PC-3 (cell line): ENCODE measurements at places on chromosomes 12 and 14.
A peak's percentile ranks its signal among the peaks of the same experiment; 100 is the strongest.

DNA sequence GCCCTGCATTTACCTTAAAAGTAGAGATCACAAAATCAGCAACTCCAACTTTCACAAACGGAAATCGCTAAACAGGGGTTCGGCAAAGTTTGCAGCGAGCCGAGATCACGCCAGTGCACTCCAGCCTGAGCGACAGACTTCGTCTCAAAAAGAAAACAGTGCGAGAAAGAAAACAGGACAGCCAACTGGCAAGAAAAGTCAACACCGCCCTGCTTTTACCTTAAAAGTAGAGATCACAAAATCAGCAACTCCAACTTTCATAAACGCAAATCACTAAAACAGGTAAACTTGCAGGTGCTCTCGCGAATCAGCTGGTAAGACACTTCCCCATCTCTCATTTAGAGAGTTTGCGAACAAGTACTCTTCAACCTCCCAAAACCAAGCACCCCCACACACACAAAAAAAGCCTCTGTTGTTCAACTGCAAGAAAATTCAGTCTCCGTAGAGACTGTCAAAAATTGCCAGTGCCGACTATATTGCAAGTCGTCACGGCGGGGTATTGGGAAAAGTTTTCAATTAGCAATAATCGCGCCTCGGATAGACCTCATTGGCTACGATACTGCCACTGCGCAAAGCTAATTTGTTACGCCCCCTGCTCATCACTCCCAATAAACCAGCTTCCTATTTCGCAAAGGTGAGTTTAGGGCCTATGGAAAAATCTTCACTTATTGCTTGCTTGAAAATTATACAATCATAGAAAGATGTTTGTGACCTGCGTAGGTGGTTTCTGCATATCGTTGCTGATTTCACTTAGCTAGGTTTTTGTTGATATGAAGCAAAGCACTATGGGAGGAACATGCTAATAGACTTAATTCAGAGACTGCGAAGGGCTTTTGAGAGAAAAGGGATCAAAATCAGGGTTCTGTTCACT, at the start of gene RNU4-1:
RNU4-1 (minus strand) TSS at position 577 of the 871 bp plus-strand sequence.
- no peaks in the 10 kb centered on the region for H3K27me3 ChIP-seq
- H3K4me3 ChIP-seq: peak within 1 kb of the TSS; percentile 66
- no peaks in the 10 kb centered on the region for H3K36me3 ChIP-seq
- peaks cover 14% of the 10 kb centered on the region for H3K4me1 ChIP-seq
- peak within 1 kb of the TSS; percentile 91 for H3K27ac ChIP-seq

DNA sequence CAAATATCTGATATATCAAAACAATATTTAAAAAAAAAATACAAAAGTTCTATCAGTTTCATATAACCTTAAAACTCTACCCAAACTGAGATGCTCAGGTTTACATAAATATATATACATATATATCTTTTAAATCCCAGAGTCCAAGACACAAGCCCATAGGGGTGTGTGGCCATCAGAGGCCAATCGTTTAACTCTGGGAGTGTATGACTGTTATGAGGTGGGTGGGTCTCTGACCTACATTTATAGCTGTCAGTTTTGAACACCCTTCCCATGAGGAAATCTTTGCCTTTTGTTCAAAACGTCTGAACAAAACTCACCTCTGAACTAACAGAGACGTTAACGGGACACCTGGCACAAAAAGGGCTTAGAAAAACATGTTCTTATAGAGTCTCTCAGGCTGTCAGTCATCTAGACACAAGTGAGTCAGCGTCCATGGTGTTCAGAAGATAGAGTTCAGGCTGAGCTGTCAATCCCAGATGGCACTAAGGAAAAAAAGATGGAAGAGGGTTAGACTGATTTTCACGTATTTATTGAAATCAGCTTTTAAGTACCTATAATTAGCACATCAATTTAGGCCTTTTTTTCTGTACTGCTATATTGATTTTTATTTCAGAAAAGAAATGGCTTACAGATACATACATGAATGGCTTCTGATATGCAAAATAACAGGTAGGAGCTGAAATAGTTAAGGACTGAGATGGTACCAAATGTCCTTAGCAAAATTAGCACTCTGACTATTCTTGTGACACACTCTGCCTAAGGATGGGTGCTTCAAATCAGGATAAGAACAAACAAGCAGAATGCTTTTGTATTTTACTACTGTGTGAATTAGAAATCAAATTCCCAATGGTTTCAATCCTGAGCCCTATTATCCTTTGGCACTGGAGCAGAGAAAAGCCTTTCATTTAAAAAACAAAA, 29.2 kb downstream of the HIGD1C start:
- peaks cover 4% of the 10 kb centered on the region; the same call in 1 of the 2 replicates for H3K4me1 ChIP-seq
- H3K27ac ChIP-seq: no peak overlapping the region
- H3K4me3 ChIP-seq: no peak overlapping the region

- no peak overlapping the region for H3K4me3 ChIP-seq
- H3K36me3 ChIP-seq: no peaks in the 10 kb centered on the region
- peaks cover 58% of the 10 kb centered on the region for H3K27me3 ChIP-seq
- H3K27ac ChIP-seq: no peak overlapping the region
- no peaks in the 10 kb centered on the region for H3K4me1 ChIP-seq
- DNase-seq: no peak
Measured at GRCh38 chr14:99141236-99141635, 130.8 kb downstream of the BCL11B start.

DNA sequence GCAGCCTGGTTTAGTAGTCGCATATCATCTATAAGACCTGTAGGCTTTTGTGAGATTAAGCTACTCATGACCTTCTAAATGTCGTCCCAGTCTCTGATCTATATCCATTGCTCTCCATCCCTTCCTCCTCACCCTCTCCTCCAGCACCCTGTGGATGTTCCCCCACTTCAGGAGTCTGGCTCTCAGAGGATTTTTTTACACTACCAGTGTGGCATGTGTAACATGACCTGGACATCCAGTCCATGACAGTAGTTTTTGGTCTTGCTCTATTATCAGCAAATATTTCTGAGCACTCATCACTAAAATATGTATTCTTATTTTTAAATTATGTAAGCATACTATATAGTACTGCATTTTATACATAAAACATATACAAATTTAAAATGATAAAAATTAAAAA, 142.1 kb downstream of the DYRK2 start:
- no peak overlapping the region for H3K4me3 ChIP-seq
- no peaks in the 10 kb centered on the region for H3K36me3 ChIP-seq
- peaks cover 16% of the 10 kb centered on the region for H3K4me1 ChIP-seq
- no peaks in the 10 kb centered on the region for H3K27me3 ChIP-seq
- H3K27ac ChIP-seq: no peak overlapping the region

DNA sequence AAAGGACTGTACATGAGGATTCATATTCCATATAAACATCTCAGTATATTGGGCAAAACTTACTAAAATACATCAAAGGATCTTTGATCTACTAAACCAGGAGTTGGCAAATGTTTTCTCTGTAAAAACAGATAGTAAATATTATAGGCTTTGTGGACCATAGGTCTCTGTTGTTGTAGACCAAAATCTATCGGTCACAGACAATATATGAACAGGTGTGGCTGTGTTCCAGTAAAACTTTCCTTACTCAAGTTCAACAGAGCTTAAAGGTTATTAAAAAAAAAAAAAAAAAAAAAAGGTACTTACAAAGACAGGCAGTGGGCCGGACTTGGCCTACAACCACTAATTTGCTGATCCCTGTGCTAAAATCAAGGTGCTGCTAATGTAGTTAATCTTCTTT, 40.3 kb downstream of the PAWR start:
- H3K36me3 ChIP-seq: 0 out of 2 replicates have a peak, but pooled peaks cover 4% of the 10 kb centered on the region
- H3K4me3 ChIP-seq: no peak overlapping the region
- H3K27me3 ChIP-seq: no peaks in the 10 kb centered on the region
- no peaks in the 10 kb centered on the region for H3K4me1 ChIP-seq
- no peak for DNase-seq
